ENCODE measurements at places on chromosomes 2 and 18.

DNA sequence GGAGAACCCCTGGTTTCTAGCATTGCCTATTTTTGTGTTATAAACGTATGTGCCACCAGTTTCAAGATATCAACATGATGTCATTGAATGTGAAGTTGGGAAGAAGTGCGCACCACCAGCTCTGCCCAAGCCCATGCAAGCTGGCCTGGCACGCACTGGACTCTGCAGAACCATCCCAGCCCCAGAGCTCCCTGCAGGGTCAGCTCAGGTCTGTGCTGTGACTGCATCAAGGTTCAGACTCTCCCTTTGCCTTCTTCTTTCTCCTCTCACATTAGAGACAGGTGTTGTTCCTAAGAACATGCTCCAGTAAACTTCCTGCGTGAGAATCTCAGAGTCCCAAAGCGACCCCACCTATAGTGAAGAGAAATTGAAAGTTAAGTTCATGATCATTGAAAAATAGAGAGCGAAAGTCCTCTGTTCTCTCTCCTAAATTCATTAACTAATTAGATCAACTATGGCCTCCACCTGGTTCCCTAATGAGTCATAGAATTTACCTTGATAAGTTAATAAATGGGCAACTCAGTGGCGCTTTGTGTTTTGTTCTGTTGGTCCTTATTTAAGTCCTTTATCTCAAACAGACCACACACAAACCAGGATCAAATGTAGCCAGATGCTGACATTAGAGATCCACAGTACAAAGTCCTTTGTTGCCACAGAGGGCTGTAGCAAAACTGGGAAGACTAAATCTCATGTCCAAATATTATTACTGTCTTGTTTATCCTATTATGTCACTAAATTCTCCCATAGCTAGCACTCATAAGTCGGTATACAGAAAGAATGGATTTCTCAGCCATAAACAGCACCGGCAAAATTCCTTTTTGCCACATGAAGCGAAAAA lies 432.3 kb downstream of the STK39 start:
- no peak for DNase-seq

- DNase-seq = no peak
Observed at GRCh38 chr18:3914833-3915610, 465.1 kb downstream of the TGIF1 start.

DNA sequence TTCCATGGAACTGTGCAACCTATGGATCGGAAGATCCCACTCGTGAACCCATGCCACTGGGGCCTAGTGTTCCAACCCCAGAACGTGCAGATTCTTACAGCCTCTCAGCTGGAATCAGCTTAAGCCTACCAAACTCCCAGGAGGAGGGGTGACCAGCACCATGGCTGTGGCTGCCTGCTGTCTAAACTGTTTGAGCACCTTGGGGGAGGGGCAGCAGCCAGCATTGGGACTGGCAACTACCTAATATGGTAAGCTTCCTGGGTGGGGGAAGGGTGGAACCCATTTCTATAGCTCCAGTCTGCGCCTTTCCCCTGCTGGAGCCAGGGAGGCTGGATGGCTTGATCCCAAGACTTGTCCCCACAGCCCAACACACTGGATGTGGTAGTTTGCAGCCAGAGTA lies 10.7 kb upstream of the POLE4 start:
- no peak for DNase-seq

DNA sequence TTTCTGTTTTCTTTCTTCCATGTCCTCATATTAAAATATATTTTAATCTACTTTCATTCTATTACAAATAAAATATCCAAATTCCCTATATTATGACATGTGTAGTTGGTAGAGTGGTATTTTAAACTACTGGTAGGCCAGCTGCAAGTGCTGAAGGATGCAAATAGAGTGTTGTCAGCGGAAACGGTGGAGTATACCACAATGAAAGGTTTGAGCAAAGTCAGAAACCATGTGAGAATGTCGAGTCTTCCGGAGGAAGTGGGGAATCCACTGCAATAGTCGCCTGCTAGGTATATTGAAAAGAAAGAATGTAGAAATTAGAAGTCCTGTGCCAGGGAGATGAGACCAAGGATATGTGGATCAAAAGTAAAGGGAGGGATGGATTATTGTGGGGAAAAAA lies 373.9 kb downstream of the DSEL start:
- no peak for DNase-seq

- DNase-seq = no peak
Observed at GRCh38 chr2:3587432-3587831, 7.5 kb upstream of the COLEC11 start.

GRCh38 chr2:238441262-238442114 lies 14.8 kb downstream of the ASB1 start:
- no peak for DNase-seq

Measured in activated naive CD4-positive, alpha-beta T cell treated with anti-CD3 and anti-CD28 coated beads for 36 hours (primary cell).